AG04450 (cell line): ENCODE measurements at places on chromosomes 2 and 18.

DNA sequence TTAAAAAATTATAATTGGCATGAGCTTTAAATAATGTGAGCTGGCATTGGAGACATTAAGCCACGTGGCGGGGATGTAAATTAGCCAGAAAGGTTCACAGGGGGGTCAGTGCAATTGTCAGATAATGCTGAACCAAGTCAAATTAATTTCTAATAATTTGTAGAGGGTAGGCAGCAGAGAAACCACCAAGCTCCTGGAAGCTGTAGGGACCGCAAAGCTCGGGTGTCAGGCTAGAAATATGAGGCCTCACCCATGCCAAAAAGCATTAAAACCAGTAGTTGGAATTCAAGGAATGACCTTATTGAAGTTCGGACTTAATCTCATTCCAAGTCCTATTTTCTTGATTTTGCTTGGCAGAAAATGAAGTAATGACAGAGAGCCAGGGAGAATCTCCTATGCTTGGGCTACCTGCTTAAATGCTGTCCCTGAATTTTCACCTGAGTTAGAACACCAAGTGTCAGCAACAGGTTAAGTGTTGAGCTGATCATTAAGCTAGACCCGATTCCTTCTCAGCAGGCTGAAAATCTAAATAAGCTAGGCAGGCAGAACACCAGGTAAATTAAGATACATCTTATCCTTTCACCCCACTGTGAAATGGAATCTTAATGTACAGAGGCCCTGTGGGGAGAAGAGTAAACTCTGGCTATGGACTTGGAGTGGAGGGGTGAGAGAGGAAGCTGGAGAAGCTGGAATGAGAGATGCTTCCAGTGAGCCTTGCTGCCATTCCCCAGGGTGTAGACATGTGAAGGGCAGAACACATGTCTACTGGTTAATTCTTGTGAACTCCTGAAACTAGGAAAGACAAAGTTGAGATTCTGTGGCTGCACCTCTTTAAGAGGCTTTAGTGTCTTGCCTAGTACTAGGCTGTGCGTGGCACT, 520.0 kb downstream of the SLC4A3 start:
- DNase-seq, result no peak

- no peak for DNase-seq
Observed at GRCh38 chr18:55983433-55983832, 395.4 kb upstream of the TCF4 start.

GRCh38 chr2:3588084-3588483, 6.8 kb upstream of the COLEC11 start:
- DNase-seq, result no peak

- DNase-seq, result no peak
Observed at GRCh38 chr2:183243758-183244157, 119.5 kb downstream of the NUP35 start.

GRCh38 chr2:206530727-206531126, 87.4 kb downstream of the ADAM23 start:
- DNase-seq, result no peak

- no peak for DNase-seq
Observed at GRCh38 chr2:69143748-69144360, 130.9 kb downstream of the ANTXR1 start.

DNA sequence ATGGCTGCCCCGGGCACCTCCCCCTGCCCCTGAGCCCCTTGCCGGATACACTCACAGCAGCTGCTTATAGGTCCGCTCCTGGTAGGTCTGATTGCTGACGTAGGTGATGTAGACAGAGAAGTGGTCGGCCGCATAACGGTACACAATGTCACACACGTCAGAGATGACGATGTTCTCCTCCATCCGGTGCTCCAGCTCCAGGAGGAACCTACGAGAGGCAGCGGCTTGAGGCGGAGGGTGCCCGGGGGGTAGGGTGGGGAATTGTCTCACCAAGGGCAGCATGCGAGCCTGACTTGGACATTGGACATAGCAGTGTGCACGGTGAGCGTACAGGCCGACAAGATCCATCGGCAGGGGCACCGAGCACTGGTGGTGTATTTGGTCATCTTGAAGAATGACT, 22.8 kb downstream of the SNORC start:
- no peak for DNase-seq

GRCh38 chr2:172350839-172351479, 76.4 kb upstream of the ITGA6 start:
- no peak for DNase-seq

GRCh38 chr2:237092920-237093781, 7.5 kb downstream of the COPS8 start:
- peak; percentile 65 for DNase-seq

GRCh38 chr2:182715121-182715891, 751 bp upstream of the DNAJC10 start:
- no peak for DNase-seq

- DNase-seq, result no peak
Observed at GRCh38 chr2:129178356-129178755, 801.1 kb upstream of the RAB6C start.

DNA sequence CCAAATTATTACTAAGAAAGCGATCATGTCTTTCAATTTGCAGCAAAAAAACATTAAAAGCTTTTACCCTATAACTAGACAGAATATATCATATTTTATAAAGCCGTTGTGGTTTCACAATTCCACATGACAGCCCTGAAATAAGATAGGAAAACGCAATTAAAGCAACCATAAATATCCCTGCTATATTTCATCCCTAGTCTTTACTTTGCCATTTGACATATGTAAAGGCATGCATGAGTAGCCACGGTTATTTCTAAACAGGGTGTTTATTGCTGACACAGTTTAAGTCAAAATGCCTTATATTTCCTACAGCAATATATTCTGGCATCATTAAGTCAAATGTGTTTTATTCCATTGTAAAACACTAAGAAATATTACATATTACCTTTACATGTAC, 239.9 kb downstream of the DSEL start:
- DNase-seq, result no peak

DNA sequence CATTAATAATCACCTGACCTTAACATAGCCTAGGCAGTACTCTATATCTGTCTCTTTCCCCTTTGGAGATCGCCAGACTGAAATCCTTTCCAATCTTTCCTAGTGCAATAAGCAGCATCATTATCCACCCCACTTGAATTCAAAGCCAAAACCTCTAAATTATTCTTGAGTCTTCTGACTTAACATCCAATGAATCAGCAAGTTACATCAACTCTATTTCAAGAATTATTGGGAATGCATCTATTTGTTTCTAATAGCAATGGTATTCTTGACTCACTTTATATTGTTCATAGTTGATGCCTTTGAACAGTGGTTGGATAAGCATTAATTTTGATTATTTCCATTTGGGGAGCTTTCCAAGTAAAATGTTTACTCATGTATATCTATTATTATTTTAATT, 144.8 kb downstream of the ZNF804A start:
- no peak for DNase-seq
